Stimulated activated CD4-positive, alpha-beta T cell treated with anti-CD3 and anti-CD28 coated beads, Interleukin-15, amount 100 ng/mL, for 1 hour (primary cell): ENCODE measurements at places on chromosomes 11 and 22.

- DNase-seq: no peak
Observed at GRCh38 chr22:48478529-48479265, 1349.0 kb downstream of the BRD1 start.

DNA sequence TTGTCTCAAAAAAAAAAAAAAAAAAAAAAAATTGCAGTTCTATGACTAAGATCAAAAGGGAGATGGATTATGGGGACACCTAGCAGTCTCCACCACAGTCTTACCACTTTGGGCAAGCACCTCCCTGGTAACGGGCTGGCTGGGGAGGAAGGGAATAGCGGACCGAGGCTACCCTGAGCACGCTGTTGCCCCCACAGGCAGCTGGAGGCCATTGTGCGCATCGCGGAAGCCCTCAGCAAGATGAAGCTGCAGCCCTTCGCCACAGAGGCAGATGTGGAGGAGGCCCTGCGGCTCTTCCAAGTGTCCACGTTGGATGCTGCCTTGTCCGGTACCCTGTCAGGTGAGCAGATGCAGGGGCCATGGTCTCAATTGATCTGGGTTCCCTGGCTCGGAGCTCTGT is 21.2 kb downstream of the MCM5 start:
- no peak for DNase-seq

- no peak for DNase-seq
Observed at GRCh38 chr11:115145324-115145723, 358.9 kb downstream of the CADM1 start.

DNA sequence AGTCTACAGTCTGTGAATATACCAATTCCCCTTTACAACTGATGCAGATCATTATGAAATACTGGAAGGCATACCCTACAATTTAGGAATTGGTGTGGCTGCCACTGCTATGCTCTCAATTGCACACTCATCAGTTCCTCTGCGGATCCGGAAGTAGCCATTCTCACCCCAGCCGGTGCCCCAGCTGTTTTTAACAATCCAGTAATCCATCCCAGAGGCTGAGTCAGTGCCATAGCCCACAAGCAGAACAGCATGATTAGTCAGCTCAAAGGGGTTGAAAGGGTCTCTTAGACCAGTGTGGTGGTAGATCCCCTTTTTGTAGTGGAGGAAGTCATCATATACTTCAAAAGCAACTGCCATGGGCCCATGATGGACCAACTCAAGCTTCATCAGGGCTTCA is 43.6 kb downstream of the CTSC start:
- no peak for DNase-seq

- DNase-seq: peak; percentile 62
Observed at GRCh38 chr22:41403532-41404318, 22.0 kb downstream of the TEF start.

GRCh38 chr11:132551016-132551415 is 981.3 kb downstream of the OPCML start:
- no peak for DNase-seq

GRCh38 chr11:60924110-60924905 is at the start of gene TMEM132A:
TSS of gene TMEM132A (plus strand) at chr11:60924460. CDS start at chr11:60924634, 174 bp downstream.
- DNase-seq: no peak

GRCh38 chr11:124896821-124897391 is 759 bp downstream of the ROBO4 start:
- no peak for DNase-seq

GRCh38 chr11:16456366-16456765 is 100.0 kb upstream of the SOX6 start:
- no peak for DNase-seq

DNA sequence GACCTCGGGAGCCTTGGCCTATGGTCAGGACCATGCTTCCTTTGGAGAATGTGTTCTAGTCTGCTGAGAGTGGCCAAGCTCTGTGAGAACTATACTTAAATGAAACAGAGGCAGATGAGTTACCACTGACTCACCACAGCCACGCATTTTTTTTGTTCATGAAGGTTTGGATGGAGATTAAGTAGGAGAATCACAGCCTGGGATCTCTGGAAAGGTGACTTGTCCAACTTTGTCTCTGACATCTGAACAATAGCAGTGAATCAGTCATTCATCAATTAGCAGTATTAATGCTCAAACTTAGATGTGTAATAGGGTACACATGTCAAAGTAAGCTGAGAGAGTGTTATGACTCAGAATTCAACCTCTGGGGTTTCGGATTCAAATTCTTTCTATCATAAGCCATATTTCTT is 100.7 kb upstream of the ANO3 start:
- DNase-seq: no peak
